Inflammatory macrophage treated with lipopolysaccharide for 4 hours (primary cell): ENCODE measurements at places on chromosomes 7 and 10.

DNA sequence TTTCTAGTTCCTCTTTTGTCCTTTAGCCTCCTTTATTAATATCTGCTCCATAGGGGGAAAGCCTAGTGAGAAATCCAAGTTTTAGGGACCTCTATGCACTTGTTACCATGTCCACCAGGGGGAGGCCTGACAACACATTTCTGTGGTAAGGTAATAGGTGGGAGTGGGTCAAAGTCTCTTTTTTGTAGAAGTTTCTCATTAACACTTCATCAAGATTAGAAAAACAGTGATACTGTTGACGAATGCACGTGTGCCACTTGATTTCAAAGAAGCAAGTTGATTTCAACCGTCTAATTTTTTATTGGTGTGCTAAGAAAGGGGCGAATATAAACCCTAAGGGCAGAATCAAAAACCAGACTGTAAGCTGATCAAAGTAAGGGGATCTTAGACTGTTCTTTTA lies 30.6 kb downstream of the CISD1 start:
- peak; percentile 64 for DNase-seq

- no peak for DNase-seq
These were observed 307.8 kb downstream of the REEP3 start for GRCh38 chr10:63829020-63829419.

DNA sequence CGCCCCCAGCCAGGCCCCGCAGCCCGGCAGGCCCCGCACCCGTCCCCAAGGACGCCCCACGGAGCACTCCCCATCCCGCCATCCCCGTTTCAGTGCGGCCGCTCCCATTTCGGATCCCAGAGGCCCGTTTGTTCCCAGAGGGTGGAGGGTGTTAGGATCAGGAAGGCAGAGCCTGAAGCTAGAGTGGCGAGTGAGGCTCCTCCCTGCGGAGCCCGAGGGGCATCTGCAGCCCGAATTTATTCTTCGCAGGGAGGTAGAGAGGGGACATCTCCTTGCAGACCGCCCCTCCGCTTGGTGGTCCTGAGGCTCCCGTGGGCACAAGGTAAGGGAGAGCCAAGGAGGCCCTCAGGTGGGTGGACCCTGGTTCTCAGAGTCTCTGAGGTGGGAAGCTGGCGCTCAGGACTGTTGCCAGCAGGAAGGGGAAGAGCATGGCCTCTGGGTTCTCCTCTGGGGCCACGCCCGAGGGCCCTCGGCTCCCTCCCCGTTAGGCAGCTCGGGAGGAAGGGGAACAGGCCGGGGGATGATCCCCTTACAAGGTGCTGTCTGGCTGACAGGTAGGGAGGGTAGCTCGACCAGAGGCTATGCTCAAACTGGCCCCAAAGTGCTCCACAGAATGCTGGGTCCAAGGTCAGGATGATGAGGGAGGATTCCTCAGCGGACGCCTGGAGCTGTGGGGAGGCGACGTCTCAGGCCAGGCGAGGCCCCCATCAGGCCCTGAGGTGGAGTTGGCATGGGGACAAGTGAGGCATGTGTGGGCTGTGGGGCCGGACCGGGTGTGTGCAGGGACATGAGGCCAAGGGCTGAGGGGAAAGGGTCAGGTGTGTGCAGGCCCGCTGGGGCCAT lies 17.4 kb downstream of the POLL start:
- DNase-seq = peak; percentile 24

- no peak for DNase-seq
These were observed 731.8 kb downstream of the PHTF2 start for GRCh38 chr7:78530351-78530750.

DNA sequence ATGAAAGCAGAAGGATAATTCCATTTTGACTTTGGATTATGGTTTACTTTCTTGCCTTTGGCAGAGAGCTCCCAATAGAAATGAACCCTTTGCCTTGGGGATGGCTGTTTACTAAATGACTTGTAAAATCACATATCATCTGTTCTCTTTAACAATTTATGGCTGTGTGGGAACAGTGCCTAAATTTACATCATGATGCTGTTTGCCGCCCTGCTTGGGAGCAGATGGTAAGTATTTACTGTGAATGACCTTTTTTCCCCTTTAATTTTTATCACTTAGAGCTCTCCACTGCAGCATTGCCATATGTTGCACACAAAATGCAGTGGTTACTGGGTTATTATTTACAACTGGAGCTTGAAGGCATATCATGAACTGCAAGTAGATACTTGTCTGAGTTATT lies 13.4 kb downstream of the HEPACAM2 start:
- no peak for DNase-seq

DNA sequence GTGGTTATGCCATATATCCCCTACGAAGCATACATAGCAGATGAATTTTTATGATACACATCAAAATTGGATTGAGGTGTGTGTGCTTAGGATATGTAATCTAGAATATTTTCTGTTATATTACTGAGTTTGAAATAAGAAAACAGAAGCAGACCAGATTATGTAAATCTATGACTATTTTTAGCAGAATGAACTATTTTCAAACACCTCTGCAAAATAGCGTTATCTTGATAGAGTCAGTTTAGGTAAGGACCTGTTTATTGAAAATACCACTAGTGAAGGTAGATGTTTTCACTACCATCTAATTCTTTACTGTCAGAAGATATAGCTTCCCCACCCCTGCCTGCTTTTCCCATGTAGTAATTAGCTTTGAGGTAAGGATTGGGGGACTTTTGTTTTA lies 9.1 kb downstream of the LANCL2 start:
- no peak for DNase-seq

DNA sequence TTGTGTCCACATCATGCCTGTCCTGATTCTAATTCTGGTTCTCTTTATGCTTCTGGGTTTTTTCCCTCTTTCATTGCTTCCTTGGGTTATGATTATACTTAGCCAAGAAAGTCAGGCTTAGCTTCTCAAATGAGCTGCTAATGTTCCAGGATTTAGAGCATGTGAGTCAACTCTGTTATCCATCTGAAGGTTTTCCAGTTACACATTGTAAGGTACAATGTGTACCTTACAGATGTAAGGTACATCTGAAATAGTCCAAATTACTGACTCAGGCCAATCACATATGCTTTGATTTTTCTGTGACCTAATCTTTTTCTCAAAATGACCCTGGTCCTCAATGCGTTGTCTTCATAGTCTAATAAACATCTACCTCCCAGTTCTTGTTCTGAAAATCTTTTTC lies 13.3 kb upstream of the MIOS start:
- DNase-seq = no peak

- no peak for DNase-seq
These were observed 59.1 kb downstream of the CXCL12 start for GRCh38 chr10:44325596-44326307.

DNA sequence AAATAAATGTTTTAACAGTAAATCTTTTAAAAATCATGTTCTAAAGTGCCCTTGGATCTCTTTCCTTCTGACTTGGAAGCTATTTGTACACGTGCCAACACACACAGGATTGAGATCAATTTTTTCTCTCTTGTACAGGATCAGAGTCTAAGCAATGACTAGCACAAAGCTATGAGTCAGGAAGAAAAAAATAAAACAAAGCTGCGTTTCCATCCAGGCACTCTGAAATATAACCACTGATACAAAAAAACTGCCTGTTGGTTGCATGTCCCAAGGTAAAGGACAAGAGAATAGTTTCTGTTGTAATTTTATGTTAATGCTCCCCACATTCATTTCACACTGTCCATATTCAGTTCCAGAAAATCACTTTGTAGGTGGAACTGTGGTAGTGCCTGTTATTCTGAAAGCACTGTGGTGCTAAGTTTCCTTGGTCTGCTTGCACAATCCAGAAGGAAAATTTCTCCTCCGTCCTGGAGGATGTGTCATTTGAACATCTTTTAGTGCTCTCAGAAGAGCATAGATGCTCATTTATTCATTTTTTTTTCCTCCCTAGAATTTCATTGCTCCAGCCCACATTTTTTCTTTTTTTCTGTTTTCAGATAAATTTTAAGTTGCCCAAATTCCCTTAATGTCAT lies 113.4 kb downstream of the PLXDC2 start:
- DNase-seq = peak; percentile 62

GRCh38 chr10:92972066-92972870 lies 88.3 kb upstream of the CYP26C1 start:
- peak; percentile 50 for DNase-seq

DNA sequence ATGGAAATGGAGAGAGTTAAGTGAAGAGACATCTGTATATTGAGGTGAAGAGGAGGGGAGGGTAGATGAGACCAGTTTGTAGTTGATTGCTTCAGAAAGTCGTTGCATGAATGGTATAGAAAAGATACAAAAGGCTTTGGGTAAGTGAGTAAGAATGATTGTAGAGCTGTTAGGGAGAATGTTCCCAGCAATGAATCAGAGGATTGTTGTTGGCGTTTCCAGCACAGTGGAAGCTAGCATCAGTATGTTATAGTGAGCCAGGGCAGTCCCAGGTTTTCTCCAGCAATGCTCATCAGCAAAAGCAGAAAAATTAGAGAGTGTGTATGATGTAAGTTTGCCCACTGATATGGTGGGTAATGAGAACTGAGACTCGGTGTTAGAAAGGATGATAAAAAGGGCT lies 15.4 kb upstream of the CDK6 start:
- DNase-seq = no peak

DNA sequence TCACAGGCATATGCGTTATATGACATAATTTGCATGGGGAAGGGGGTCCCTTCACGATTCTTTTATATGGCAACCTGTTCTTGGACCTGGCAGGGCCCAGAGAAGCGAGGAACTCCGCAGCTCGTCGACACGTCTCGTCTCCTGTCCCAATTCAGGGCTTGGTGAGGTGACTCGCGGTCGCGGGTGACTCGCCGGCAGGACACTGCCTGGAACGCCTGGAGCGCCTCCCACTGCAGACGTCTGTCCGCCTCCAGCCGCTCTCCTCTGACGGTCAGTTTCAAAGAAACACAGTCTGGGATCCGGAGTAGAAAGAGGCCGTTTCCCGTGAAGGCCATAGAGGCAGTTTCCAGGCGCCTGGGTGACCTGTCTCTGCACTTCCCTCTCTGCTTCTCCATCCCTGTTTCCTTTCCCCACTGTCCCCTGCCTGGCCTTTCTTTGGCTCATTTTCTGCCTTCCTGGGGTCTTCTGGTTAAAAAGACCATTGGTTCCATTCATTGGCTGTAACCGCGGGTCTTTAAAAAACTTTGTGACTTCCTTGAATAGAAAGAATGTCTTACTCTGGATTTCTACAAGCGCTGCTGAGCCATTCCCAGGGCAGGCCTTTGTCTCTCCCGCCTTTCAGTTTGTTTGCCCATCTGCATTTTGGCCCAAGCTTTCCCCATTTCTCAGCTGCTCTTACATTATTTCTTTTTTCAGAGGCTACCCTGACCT lies 1.2 kb downstream of the UPP1 start:
- peak; percentile 84 for DNase-seq

GRCh38 chr10:119243488-119243887 lies 36.1 kb downstream of the GRK5 start:
- no peak for DNase-seq
